NCI-H2171 (cell line): ENCODE measurements at places on chromosomes 13 and 19.

DNA sequence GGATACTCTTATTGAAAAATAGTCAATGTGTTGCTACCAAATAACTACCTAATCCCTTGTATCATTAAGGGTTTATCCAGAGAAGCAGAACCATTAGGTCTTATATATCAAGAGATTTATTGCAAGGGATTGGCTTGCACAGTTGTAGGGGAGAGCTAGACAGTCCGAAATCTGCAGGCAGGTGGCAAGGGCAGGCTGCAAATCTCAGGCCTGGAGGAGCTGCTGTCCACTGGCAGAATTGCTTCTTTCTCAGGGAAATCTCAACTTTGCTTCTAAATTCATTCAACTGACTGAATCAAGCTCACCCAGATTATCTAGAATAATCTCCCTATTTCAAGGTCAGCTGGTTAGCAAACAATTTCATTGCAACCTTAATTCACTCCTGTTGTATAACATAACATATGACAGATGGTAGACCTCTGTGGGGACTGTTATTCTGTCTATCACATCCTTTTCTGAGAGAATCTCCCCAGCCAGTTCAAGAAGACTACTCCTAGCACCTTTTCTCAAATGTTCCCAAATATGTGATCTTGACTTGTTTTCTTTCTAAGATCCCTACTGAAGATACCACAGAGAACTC, 194.2 kb downstream of the NHLRC3 start:
- DNase-seq: no peak

DNA sequence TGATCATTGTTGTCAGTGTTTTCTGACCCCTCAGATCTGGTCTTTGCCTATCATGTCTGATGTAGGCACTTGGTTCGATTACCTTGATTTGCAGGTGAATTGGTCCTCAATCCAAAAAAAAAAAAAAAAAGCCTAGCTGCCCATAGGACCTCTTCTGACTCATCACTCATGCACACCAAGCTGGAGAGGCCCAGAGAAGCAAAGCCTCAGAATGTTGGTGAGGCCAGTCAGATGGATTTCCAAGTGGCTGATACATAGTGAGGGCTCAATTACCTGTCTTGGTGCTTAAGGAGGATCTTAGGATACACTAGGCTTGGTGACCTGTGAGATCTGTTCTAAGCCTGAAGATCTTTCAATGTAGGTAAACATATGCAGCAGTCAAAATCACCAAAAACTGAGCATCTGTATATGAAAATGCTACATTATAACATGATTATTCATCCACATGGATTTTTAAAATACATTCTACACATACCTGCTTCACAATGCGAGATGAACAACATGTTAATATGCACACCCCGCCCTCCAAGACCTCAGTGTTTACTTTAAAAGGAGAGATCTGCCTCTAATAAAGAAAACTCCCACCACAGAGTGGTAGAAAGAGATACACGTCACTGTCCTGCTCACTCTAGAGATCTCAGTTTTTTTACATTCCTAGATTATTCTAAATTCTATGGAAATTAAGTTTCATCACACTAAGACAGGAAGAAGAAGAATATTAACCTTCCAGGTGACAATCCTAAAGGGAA, 79.9 kb upstream of the RAP2A start:
- DNase-seq: no peak

DNA sequence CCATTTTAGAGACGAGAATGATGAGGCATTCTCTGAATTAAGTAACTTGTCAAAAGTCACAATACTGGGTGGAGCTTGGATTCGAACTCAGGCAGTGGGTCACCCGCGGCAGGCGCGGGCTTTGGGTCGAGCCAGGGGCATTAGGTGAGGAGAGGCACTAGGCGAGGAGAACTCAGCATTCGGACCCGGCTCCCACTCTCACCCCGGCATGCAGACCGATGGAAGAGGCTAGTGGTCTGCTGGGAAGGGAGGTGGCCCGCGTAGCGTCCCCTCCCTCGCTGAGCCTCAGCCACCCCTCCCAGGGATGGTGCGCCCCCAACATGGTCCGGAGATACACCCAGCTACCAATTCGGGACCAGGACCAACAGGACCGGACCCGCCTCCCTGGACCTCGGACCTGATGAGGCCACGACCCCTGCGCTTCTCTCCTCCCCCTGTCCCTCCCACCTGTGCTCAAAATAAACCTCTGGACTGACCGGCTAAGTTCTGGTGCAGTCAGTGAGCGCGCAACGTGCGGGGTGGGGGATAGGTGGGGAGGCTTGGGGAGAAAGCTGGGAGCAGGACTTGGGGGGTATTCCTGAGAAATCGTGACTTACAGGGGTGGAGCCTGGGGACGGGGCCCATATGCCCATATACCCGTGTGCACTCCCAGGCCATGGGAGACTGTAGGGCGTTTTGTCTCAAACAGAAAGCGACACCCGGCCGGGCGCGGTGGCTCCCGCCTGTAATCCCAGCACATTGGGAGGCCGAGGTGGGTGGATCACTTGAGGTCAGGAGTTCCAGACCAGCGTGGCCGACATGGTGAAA, 1.3 kb upstream of the SNAPC2 start:
- no peak for DNase-seq

GRCh38 chr13:111288276-111288675, 32.2 kb upstream of the TEX29 start:
- no peak for DNase-seq

- peak; percentile 11 for DNase-seq
Observed at GRCh38 chr19:12733369-12734214, 892 bp downstream of the TRIR start.

- no peak for DNase-seq
Observed at GRCh38 chr13:46178821-46179220, 3.2 kb downstream of the LCP1 start.

- DNase-seq: no peak
Observed at GRCh38 chr13:30792285-30793000, 57.1 kb downstream of the ALOX5AP start.

DNA sequence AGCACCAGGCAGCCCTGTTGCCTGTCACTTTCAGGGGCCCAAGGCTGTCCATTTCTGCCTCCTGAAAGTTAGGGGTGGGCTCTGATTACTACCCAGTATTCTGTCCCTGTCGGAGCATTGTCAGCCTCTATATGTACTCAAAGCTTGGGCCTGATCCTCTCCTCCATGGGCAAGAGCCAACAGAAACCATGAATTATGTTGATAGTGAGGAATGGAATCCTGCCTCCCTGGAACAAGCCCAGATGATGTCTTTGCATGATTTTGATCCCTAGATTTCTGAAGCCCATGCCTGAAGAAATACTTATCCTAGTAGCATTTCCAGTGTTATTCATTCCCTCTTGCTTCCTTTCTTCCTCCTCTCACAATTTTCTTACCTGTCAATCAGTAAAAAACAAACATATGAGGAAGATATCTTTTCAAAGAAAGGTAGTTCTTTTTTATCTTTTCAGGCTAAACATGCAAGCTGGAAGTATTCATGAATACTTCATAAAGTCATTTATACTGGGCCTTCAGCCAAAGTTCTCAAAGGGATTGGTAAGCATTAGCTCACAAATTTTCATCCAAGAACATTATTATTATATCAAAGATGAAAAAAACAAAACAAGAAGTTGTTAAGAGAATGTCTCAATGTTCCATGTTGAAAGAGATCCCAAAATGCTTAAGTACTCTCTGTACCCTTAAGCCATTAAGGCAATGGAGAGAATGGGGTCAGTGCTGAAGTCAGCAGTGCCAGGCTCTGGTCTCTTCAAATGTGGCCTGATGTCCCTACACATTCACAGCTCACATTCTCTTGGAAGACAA, 171.7 kb downstream of the NHLRC3 start:
- DNase-seq: no peak

DNA sequence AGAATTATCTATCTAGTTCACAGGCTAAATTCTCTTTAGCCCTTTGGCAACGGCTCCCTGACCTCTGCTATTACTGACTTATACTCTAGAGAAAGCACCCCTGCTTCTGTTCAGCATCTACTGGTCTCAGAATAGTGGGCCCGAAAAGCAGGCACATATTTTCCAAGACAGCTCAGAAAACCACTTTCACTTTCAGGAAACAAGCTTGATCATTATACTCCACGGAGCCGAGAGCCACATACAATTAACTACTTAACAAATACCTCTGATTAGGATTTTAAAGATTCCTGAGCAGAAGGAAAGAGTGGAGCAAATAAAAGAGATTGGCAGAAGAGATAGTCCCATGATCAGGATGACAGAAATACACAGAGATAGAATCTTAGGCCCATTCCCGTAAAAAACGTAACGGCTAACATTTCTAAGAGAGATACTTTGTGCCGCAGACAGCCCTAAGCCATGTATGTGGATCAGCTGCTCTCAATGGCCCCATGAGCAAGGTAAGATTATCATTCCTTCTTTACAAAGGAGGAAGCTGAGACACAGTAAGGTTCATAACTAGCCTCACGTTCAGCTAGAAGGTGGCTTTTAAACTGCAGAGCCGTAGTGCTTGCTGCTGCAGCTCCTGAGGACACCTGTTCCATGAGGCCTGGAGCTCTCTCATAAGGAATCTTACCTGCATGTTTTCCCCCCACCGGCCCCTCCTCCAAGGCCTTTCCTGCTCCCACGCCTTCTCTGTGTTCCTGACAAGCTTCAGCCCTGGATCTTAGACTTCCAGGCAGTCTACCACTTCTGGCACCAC, 227.2 kb downstream of the FOXO1 start:
- no peak for DNase-seq

DNA sequence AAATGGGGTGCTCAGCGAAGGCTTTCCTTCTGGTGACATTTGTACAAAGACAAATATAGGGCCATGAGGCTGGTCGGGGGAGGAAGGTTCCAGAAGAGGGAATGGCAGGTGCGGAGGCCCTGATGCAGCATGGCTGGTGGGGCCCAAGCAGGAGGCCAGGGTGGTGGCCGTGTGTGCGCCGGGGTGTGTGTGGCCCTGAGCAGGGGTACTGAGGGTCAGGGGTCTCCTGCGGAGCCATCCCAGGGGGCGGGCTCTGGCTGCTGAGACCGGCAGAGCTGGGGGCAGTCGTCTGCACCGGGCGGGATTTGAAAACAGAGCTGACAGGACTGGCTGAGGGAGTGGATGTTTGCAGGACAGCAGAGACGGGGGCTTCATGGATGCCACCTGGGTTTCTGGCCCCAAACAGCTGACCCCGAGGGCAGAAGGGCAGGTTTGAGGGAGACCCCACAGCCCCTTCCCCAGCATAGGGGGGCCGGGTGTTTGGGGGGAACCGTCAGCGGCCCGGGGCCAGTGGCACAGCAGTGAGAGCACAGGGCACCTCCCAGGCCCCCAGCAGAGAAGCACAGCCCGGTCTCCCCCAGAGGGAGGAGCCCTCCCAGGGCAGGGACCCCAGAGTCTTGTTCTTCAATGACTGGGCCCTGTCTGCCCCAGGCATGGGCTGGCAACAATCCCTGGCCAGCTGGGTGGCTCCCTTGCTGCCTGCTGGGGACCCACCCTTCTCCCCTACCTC, 11.4 kb downstream of the PIAS4 start:
- no peak for DNase-seq

- DNase-seq: no peak
Observed at GRCh38 chr13:106597186-106597585, 29.2 kb upstream of the ARGLU1 start.

- DNase-seq: no peak
Observed at GRCh38 chr13:102276404-102276803, 125.4 kb downstream of the FGF14 start.

DNA sequence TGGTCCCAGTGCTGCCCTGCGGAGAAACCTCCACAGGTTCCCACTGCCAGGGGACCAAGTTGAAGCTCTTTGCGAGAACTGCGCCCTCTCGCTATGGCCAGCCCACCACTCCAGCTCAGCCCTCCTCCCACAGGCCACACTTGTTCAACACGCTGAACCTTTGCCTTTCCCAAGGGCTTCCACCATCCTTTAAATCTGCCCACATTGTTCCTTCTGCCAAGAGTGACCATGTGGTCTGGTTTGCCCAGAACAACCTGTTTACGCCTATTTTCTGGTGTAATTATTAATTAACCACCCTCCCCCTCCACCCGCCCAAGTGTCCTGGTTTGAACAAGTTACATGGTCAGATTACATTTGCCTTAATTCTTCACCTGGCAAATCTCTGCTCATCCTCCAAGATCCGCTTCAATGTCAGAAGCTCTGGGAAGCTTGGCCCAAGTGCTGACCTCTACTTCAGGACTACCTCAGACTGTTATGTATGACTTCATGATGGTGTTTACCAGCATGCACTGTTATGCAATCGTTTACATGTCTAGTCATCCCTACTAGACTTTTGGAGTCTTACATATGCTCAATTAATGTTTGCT, 12.0 kb upstream of the USP12 start:
- DNase-seq: no peak

DNA sequence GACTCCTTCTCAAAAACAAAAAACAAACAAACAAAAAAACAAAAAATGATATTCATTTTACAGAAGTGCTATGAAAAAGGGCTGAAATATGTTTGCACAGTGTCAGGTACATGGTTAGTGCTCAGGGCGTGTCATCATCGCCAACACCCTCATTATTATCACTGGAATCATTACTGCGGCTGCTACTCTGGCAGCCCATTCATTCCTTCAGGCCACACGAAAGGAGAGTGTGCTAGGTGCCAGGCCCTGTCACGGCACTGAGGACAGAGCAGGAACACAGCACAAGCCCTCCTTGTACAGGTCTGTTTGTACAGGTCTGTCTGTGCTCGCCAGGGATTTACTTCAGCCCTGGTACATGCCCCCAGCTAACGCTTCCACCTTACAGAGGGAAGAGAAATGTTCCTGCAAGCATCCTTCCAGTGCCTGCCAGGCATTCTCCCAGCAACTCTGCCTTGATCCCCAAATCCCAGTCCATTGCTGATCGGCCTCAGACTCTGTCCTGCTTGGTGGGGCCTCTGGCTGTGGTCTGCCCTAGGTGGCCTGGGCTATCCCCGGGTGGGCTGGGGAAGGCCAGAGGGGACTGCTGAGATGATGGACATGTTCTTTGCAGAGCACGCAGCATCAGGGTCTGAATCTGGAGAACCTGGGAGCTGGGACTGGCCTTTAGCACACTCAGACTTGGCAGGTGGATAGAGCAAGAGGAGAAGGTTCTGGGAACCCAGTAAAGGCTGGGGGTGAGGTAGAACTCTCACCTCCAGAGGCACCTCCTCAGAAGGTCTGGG, 210.7 kb downstream of the URI1 start:
- no peak for DNase-seq

- no peak for DNase-seq
Observed at GRCh38 chr13:110027470-110028240, 241.3 kb upstream of the IRS2 start.

- DNase-seq: no peak
Observed at GRCh38 chr13:43874504-43875092, 4.9 kb downstream of the CCDC122 start.

- DNase-seq: no peak
Observed at GRCh38 chr13:44271915-44272341, 101.7 kb upstream of the SERP2 start.

GRCh38 chr19:38288123-38288855, 15.8 kb upstream of the C19orf33 start:
- DNase-seq: no peak

DNA sequence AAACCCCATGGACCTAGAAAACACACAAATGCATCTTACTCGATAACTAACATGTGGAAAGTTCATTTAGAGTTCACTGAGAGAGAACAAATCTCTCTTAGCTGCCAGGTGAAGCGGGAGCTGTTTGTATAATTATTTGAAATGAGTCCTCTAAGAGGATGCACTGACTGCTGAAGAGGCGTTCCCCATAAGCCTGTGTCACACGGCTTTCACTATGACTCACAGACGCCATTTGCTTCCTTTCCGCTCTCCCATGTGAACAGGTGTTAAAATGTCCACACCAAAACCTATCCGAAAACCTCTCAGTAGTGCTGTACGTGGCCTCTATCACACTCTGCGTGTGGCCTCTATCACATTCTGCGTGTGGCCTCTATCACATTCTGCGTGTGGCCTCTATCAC, 101.8 kb downstream of the SOX1 start:
- DNase-seq: no peak
